WTC11 (cell line): ENCODE measurements at places on chromosomes 3 and 15.

DNA sequence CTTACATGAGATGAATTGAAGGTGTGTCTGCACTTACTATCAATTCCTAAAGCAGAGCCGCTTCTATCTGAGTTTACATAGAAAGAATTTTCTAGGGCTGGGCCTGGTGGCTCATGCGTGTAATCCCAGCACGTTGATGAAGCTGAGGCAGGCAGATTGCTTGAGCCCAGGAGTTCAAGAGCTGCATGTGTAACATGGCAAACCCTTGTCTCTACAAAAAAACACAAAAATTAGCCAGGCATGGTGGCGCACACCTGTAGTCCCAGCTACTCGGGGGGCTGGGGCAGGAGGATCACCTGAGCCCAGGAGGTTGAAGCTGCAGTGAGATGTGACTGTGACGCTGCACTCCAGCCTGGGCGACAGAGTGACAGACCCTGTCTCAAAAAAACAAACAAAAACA, 18.1 kb upstream of the ATP13A3 start:
- no peak for DNase-seq

DNA sequence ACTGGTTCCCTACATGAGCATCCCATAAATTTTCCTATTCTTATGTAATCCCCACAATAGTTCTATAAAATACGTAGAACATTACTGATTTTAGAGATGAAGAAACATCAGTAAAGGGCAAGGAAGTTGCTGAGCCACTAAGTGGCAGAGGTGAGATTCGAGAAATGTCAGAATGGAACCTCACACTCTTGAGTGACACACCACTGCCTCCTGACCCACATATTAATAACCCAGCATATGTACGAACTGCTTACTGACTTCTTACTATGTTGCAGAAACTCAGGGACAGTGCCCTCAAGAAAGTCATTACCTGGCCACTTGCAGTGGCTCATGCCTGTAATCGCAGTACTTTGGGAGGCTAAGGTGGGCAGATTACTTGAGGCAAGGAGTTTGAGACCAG, 1022.4 kb downstream of the FHIT start:
- no peak for DNase-seq

- no peak for DNase-seq
These were observed 36.2 kb downstream of the GLB1 start for GRCh38 chr3:33060609-33061337.

GRCh38 chr3:197598404-197598980, 42.7 kb upstream of the BDH1 start:
- DNase-seq, result no peak

GRCh38 chr15:80006946-80007345, 36.0 kb upstream of the BCL2A1 start:
- DNase-seq, result no peak

DNA sequence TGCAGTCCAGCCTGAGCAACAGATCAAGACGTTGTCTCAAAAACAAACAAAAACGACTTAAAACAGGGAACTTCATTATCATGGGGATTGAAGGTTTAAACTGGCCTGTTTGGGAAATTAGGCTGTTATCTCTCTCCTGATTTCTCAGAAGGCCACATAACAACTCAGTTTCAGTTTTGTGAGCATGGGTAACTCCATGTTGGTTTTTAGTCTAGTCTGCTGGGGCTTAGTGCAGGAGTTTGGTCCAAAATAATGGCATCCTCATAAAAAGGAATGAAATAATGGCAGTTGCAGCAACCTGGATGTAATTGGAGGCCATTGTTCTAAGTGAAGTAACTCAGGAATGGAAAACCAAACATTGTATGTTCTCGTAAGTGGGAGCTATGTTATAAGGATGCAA, 2.3 kb upstream of the ZNF280D start:
- no peak for DNase-seq
